ELR (cell line): ENCODE measurements at places on chromosomes 12 and 14.

DNA sequence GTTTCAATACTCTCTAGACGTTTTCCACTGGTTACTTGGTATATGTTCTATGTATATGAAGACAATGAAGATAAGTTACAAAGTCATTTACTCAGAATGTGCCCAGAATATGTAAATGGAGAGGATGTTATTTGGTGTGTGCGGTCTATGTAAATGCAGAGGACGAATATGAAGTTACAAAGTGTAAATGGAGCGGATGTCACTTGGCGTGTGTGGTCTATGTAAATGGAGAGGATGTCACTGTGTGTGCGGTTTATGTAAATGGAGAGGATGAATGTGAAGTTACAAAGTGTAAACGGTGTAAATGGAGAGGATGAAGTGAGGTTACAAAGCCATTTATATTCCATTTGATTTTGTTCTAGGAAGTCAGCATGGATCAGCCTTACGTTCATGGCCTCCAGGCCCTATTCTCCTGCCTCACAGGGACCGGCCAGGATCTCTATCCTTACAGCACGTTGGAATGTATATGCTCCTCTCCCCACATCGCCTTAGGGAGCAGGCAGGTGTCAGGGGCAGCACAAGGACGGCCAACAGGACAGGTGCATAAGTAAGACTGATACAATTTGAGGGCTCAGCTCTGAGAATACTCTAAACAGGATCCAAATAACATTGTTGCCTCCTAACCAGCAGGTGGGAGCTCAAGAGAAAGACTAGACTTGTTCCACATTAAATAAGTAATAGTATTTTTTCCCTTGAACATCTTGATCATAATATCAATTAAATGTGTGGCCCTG is 42.4 kb downstream of the GLRX5 start:
- DNase-seq = no peak

DNA sequence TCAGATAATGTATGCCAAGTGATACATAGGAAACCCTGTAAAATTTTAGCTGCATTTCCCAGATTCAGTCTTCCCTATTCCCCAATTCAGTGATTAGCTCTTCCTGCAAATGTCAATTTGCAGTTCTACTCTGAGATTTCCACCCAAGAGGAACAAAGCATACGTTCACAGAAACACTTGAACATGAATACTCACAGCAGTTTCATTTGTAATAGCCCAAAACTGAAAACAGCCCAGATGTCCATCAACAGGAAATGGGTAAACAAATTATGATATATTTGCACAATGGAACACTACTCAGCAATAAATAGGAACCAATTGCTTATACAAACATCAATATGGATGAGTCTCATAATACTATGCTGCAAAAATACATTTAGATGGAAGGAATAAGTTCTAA is 194.2 kb downstream of the GXYLT1 start:
- no peak for DNase-seq

- peak; percentile 34 for DNase-seq
These were observed 2.4 kb downstream of the LRIG3 start for GRCh38 chr12:58917699-58918468.

DNA sequence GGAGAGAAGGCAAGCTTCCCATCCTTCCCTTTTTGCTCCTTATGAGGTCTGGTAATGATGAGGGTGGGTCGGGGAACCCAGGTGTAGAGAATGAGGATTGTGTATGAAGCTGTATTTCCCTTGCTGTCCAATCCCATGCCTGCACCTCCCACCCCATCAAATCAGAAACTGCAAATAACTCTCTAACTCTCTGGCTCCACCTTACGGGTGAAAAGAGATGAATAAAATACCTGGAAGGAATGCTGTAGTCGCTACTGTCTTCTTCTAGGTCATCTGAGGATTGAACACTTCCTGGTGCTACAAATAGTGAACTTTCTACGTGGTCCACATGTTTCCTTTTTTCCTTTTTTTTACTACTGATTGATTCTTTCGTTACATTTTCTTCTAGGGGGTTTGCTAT is 38.9 kb upstream of the DICER1 start:
- peak; percentile 28 for DNase-seq

GRCh38 chr12:131334835-131335234 is 376.1 kb upstream of the SFSWAP start:
- DNase-seq = no peak

DNA sequence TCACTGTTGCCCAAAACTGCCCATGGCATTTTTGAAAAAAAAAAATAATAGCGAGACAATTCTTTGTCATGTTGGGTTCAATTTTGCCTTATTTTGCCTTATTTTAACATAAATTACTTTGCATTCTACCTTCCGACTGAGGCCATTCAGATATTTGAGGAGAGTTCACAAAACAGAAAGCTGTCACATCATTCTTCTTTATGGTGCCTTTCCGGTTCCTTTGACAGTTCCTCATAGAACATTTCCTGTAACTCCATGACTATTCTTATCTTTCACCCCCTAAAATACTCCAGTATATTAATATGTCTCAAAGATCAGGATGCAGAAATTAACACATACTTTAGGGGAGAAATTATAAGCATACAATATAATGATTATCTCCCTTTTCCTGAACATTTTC is 476.7 kb downstream of the NOVA1 start:
- no peak for DNase-seq

GRCh38 chr12:99138393-99138792 is 493.3 kb downstream of the APAF1 start:
- no peak for DNase-seq

GRCh38 chr14:91125271-91125660 is 11.4 kb downstream of the DGLUCY start:
- no peak for DNase-seq

- no peak for DNase-seq
These were observed 233.4 kb upstream of the PELI2 start for GRCh38 chr14:55884819-55885218.

- DNase-seq = no peak
These were observed 255.3 kb downstream of the BMP4 start for GRCh38 chr14:53701108-53701875.

- DNase-seq = no peak
These were observed 44.9 kb downstream of the BICD1 start for GRCh38 chr12:32151552-32151951.
